Activated T-helper 1 cell treated with anti-CD3 and anti-CD28 coated beads, Interleukin-12 subunit alpha, Interleukin-12 subunit beta, Interleukin-2, Interleukin-4 antibody, amounts not matched to agents 30 ng/mL and 10 ng/mL and 1 ng/mL, durations not matched to agents 14 hours and 24 hours and 36 hours (primary cell): ENCODE measurements at places on chromosomes 2 and 18.

DNA sequence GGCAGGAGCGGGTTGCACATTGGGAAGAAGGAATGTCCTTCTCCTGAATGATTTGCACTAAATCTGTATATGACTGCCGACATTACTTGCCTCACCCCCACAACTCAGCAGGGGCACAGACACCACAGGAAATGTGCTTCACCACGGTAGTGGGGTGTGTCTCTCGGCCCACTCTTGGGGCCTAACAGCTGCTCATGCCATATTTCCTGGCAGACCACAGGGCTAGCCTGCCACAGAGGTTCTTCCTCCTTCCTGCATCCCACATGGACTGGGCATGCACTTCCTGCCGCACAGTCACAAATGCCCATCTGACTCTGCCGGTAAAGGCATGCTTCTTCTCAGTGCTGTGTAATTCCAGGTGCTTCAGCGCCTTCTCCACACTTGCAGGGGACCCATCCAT lies 10.3 kb upstream of the PAPOLG start:
- H3K4me1 ChIP-seq, result peaks cover 9% of the 10 kb centered on the region
- H3K27ac ChIP-seq, result no peak overlapping the region
- DNase-seq, result no peak

- H3K4me3 ChIP-seq, result no peak overlapping the region
- no peaks in the 10 kb centered on the region for H3K27me3 ChIP-seq
- H3K36me3 ChIP-seq, result peaks cover 12% of the 10 kb centered on the region
- DNase-seq, result no peak
Measured at GRCh38 chr2:200968162-200968561, 4.7 kb upstream of the ORC2 start.

- H3K4me3 ChIP-seq, result no peak overlapping the region
- no peaks in the 10 kb centered on the region for H3K27me3 ChIP-seq
- DNase-seq, result no peak
- no peaks in the 10 kb centered on the region for H3K36me3 ChIP-seq
- no peaks in the 10 kb centered on the region for H3K4me1 ChIP-seq
Measured at GRCh38 chr2:128441341-128442052, 122.8 kb upstream of the HS6ST1 start.

DNA sequence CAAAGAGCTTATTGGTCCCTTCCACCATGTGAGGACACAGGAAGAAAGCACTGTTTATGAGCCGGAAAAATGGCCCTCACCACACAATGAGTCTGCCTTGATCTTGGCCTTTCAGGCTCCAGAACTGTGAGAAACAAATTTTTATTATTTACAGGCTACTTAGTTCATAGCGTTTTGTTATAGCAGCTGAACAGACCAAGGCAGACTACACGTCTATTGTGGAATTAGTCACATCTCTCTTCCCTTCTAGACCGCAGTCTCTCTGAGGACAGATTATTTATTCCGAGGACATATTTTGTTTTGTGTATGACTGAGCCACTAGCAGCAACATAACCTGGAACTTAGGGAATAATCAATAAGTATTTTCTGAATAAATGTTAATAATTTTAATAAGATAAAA lies 125.5 kb downstream of the ASB1 start:
- H3K36me3 ChIP-seq, result no peaks in the 10 kb centered on the region
- peaks cover 2% of the 10 kb centered on the region for H3K27me3 ChIP-seq
- no peak overlapping the region for H3K27ac ChIP-seq
- H3K4me1 ChIP-seq, result no peaks in the 10 kb centered on the region
- H3K4me3 ChIP-seq, result no peak overlapping the region
- no peak for DNase-seq

GRCh38 chr2:28544405-28544921 lies 48.6 kb downstream of the PLB1 start:
- H3K4me1 ChIP-seq, result peaks cover 31% of the 10 kb centered on the region
- peaks cover 2% of the 10 kb centered on the region for H3K36me3 ChIP-seq
- no peak for DNase-seq
- H3K27ac ChIP-seq, result peak overlapping the region; percentile 73
- H3K27me3 ChIP-seq, result peaks cover 1% of the 10 kb centered on the region

GRCh38 chr2:194328456-194328855 lies 1328.6 kb upstream of the SLC39A10 start:
- no peaks in the 10 kb centered on the region for H3K36me3 ChIP-seq
- no peak for DNase-seq
- H3K27ac ChIP-seq, result no peak overlapping the region
- no peaks in the 10 kb centered on the region for H3K27me3 ChIP-seq
- no peak overlapping the region for H3K4me3 ChIP-seq

DNA sequence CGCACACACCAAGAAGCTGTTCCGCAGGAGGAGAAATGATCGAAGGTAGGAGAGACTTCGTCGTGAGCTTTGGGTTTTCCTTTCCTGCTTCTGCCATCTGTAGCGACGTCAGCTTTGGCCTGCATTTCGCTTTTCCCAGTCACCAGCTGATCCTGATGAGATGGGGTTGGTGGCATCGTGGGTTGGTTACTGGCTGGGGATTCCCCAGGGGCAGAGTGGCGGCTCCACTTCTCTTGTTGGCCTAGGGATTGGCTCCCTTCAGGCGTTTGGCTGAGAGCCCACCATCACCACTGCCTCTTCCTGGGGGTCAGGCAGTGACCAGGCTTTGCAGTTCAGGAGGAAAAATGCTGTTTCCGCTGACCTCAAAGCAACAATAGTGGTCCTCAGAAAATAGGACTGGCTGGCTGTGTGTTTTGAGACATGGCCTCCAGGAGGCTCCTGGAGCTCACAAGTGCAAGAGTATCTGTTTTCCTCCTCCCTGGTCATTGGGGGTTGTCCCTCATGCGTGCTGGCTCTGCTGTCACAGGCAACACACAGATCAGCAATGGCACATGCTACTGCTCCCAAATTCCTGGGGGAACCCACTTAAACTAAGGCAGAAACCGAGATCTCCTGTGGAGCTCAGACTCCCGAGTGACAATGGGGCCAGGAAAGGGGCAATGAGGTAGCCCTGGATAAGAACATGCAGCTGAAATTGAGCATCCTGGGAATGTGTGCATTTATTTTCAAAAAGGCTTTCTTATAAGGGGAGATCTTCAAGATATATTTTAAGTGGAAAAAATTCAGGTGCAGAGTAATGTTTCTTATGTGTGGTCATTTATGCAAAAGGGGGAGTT lies 173.0 kb downstream of the CTIF start:
- no peaks in the 10 kb centered on the region for H3K36me3 ChIP-seq
- peaks cover under 1% of the 10 kb centered on the region for H3K4me1 ChIP-seq
- H3K4me3 ChIP-seq, result no peak overlapping the region
- H3K27ac ChIP-seq, result no peak overlapping the region
- no peak for DNase-seq

- no peaks in the 10 kb centered on the region for H3K36me3 ChIP-seq
- H3K27me3 ChIP-seq, result no peaks in the 10 kb centered on the region
- H3K4me1 ChIP-seq, result no peaks in the 10 kb centered on the region
Measured at GRCh38 chr2:221229099-221229498, 343.0 kb downstream of the EPHA4 start.

- H3K27ac ChIP-seq, result no peak overlapping the region
- H3K27me3 ChIP-seq, result no peaks in the 10 kb centered on the region
- no peaks in the 10 kb centered on the region for H3K4me1 ChIP-seq
- H3K36me3 ChIP-seq, result no peaks in the 10 kb centered on the region
Measured at GRCh38 chr2:192749611-192750200, 555.0 kb upstream of the TMEFF2 start.
